ELF-1 (cell line): ENCODE measurements at places on chromosomes 5 and 9.

DNA sequence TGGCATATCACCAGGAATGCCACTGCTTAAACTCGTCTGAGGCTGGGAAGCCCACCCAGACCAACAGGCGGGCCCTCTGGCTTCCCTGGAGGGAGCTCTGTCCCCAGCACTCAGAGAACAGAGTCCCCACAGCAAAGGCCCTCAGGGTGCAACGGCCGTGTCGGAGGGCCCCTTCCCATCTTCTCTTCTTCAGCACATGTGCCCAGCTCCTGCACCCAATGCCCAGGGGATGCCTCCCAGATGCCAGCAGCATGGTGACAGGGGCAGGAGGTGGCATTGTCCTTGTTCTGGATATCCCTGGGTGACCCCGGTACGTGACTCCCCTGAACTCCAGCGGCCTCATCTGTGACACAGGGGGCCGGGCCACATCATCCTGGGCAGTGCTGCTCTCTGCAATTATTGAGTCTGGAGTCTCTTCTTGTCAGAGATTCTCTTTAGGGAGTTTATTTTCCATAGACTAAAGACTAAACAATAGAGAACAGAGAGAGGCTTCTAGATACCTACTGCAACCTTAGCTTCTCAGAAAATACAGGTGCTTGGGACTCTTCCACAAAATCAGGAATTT lies 13.6 kb upstream of the OLFM1 start:
- DNase-seq, result no peak

GRCh38 chr9:128314697-128315096 lies 7.5 kb downstream of the TRUB2 start:
- DNase-seq, result no peak

GRCh38 chr9:84703793-84704192 lies 34.3 kb downstream of the NTRK2 start:
- DNase-seq, result no peak

GRCh38 chr5:71873191-71873591 lies 154.1 kb downstream of the CARTPT start:
- DNase-seq, result peak; percentile 27

- no peak for DNase-seq
These were observed 419.9 kb upstream of the CDH9 start for GRCh38 chr5:27458287-27458686.

DNA sequence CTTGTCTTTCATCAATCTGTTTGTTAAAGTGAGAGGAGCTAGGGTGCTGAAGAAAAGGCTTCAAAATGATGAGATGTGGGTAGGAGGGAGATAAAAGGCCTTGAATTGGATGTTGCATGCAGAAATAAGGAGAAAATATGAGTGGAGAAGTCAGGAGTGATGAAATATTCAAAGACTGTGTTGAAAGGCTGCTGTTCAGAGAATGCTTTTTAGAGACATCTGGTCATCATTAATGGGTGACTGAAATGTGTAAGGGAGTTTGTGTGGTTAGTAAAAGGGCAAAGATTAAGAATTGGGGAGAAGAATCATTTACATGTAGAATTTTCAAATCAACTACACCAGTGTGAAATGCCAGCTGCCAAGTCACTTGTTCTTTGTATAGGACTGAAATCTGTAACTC lies 383.9 kb downstream of the MAT2B start:
- DNase-seq, result no peak

DNA sequence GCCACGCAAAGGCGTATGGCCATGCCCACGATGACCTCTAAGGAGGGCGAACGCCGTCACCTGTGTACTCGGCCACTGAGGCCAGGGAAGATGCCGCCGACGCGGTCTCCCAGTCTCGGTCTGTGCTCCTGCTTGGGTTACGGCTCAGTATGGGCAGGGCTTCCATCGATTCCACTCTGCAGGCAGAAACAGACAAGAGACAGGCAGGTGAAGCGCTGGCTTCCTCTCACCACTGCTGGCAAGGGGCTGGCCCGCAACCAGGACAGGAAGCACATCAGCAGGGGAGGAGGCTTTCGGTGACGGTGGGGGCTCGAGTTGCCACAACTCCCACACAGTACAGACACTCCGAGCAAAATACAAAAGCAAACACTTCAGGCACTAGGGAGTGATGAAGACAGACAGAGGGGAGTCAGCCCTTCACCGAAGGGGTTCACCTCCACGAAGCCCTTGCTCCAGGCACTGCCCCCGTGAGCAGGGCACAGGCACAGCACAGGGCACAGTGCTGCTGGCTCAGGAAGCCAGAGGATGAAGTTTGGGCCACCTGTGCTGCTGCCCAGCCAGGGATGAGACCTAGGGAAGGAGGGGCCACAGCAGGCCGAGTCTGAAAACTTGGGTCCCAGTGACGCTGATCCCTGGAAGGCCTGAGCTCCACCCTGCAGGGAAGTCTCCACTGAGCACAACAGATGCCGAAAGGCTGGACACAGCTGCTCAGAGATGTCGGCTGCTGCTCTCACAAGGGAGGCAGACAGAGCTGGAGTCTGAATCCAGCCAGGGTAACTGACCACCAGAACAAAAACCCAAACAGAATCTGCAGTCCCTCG lies 91.3 kb downstream of the CAMSAP1 start:
- DNase-seq, result no peak

- peak; percentile 86 for DNase-seq
These were observed 9.1 kb upstream of the PTGES start for GRCh38 chr9:129761901-129762369.

GRCh38 chr5:175246889-175247520 lies 197.0 kb downstream of the DRD1 start:
- DNase-seq, result no peak
